ENCODE measurements at places on chromosomes 16 and 17.
A peak's percentile ranks its signal among the peaks of the same experiment; 100 is the strongest.

GRCh38 chr17:75498039-75498725 lies 17.2 kb downstream of the CASKIN2 start:
- no peak for DNase-seq

GRCh38 chr16:5461141-5461540 lies 363.5 kb upstream of the EEF2KMT start:
- no peak for DNase-seq

DNA sequence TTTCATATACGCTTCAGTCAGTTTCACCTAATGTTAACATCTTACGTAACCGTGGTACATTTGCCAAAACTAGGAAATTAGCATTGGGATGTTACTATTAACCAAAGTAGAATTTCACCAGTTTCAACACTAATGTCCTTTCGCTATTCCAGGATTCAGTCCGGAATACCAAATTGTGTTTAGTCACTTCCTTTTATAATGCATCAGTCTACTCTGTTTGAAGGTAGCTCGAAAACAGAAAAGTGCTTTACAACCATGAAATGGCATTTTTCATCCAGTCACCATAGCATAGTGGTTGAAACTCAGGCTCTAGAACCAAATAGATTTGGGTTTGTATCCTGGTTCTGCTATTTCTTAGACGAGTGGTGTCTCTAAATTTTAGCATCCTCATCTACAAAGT lies 29.4 kb downstream of the AP2B1 start:
- no peak for DNase-seq

- DNase-seq: no peak
Observed at GRCh38 chr17:40065769-40066510, 3.2 kb downstream of the THRA start.

GRCh38 chr17:34389126-34389750 lies 26.2 kb upstream of the CCL1 start:
- no peak for DNase-seq

- no peak for DNase-seq
Observed at GRCh38 chr16:3646348-3646920, 8.1 kb upstream of the DNASE1 start.

- no peak for DNase-seq
Observed at GRCh38 chr17:74999523-74999922, 12.1 kb downstream of the CDR2L start.

- DNase-seq: no peak
Observed at GRCh38 chr16:56190677-56191155, 573 bp upstream of the GNAO1 start.

DNA sequence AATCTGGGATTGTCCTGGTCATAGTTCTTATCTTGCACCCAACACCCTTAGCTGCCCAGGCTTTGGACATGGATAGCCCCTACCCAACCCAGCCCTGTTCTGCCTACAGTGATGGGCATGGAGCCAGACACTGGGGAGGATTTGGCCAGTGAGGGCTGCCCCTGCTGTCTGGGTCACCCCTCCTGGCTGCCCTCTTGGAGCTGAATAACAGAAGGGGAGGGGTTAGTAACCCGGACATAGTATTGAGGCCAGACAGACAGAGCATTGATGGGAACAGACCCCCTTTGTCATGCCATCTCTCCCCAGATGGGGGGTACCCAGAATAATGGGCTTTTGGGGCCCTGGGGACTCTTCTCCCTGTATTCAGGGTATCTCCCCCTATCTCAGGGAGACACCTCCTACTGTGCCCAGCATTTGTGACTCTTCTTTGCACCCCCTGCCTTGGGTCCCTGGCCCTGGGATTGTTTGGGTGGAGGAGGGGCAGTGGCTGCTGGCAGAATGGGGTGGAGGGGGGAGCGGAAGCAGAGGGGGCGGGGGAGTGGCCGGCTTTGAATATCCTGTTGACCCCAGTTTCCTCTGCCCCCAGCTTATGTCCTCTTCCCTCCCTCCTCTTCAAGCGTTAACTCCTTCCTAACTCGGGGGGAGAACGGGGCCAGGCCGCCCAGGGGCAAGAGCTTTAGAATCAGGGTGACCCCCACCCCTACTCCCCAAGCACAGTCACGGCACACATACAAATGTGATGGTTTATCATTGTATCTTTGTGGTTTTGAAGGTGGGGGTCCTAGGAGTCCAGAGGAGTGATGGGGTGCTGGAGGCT lies 17.0 kb downstream of the GJD3 start:
- DNase-seq: peak; percentile 83

GRCh38 chr16:3092501-3092941 lies 6.6 kb downstream of the ZSCAN10 start:
- no peak for DNase-seq

DNA sequence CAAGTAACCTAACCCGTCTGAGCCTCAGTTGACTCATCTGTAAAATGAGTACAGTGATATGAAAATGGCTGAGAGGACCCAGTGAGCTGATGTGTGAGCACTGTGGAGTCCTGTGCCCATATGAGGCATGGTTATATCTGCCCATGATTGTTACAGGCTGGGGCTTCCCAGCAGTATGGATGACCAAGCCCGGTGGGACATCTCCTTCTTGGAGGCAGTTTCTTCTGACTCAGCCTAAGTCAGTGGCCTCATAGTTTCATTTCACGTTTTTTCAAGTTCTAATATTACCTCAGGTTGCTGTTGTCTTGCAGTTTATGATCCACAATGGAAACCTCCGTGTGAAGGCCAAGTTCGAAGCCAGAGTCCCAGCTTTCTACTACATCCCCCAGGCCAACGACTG lies 4.8 kb downstream of the ADAP2 start:
- no peak for DNase-seq

GRCh38 chr16:31480851-31481536 lies 1.9 kb upstream of the SLC5A2 start:
- no peak for DNase-seq

DNA sequence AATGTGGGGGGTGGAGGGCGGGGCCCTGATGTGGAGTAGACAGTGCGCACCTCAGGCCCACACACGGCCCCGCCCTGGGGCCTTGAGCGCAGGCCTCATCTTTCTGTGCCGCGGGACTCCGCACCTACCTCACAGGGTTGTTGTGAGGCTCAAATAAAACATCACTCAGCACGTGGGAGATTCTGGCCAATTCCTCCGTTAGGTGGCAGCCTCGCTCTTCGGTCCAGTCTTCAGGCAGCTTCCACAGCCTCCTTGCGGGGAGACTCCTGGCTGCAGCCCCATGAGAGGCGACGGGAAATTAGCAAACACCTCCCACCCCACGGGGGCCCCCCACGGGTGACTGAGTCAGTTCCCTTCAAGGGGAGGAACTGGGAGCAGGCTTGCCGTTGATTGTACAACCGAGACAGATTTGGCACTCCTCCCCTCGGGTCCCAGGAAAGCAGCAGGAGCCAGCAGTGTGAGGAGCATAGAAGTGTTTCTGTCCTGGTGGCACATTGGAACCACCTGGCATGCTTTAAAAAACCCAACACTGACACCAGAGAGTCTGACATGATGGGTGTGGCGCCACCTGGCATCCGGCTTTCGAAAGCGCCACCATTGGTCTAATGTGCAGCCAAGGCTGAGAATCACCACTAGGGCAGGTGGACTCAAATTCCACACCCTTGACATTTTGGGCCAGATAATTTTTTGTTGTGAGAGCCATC lies 7.6 kb downstream of the MRM1 start:
- DNase-seq: peak; percentile 37

- no peak for DNase-seq
Observed at GRCh38 chr17:31456814-31457213, 65.3 kb downstream of the RAB11FIP4 start.

DNA sequence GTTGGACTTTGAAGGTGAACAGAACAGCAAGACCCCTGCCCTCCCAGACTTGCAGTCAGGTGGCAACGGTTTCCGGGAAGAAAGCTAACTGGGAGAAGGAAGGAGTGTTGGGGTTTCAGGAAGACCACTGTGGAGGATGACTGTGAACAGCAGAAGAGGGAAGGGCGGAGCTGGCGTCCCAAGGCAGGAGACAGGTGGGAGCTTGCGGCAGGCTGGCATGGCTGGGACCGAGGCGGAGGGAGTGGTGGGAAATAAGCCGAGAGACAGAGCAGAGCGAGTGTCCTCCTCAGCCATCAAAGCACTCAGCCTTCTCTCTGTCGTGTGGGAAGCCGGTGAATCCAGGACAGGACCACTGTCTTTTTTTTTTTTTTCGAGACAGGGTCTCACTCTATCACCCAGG lies 108.5 kb upstream of the CACNG5 start:
- DNase-seq: no peak

DNA sequence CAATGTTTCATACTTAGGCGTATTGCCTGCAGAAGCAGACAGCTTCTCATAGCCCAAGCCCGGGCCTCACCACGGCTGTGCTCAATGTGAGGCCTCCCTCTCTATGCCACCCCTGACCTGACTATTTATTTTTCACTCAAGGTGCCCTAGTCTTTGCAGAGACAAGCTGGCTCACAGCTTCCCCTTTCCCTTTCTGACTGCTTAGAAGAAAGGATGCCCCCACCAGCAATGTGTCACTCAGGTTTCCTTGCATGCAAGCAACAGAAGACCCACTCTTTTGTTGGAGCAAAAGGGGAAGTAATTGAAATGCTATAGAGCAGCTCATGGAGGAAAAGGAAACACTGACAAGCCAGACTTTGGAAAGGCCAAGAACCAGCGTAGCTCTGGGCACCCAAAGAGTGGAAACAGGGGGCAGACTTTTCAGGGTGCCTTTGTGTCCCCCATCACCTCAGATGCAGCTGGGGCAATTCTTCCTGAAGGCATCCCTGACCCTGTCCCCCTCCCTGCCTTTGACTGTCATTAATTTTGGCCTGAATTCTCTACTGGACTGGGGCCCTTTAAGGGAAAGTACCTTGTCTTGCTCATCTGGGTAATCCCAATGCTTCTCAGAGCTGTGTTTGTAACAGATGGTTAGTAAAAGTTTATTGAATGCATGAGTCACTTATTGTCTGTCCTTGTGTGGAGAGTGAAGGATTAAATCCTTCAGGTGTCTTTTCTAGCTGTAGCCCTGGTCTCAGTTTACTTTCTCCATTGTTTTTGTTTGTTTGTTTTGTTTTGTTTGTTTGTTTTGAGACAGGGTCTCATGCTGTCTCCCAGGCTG lies 17.8 kb downstream of the RGS9 start:
- peak; percentile 22 for DNase-seq

- DNase-seq: no peak
Observed at GRCh38 chr16:62404842-62405611, 368.8 kb upstream of the CDH8 start.

DNA sequence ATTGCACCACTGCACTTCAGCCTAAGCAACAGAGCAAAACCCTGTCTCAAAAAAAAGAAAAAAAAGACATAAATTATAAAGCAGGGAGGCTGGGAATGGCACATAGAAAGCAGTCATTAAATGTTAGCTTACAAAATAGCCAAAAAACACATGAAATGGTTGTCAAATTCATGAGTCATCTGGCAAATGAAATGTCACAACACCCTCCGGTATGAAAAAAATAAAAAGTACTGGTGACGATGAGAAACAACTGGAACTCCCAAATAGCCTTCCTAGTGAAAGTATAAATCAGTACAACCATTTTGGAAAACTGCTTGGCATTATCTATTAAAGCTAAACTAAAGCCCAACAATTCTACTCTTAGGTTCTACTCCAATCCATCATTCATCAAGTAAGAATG lies 3.5 kb upstream of the KATNB1 start:
- DNase-seq: no peak

GRCh38 chr17:72021417-72022041 lies 99.3 kb upstream of the SOX9 start:
- no peak for DNase-seq

DNA sequence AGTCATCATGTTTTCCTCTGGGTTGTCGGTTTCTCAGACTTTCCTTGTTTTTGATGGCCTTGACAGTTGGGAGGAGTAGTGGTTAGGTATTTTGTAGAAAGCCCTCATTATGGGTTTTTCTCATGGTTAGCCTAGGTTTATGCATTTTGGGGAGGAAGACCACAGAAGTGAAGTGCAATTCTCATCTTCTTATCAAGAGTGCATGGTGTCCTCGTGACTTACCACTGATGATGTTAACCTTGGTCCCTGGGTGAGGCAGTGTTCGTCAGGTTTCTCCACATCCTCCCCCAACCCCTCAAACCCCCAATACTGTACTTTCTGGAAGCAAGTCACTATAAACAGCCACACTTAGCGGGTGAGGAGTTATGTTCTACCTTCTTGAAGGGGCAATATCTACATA lies 42.3 kb downstream of the BPTF start:
- DNase-seq: no peak

GRCh38 chr16:48330841-48331192 lies 54.4 kb downstream of the SIAH1 start:
- DNase-seq: peak; percentile 67

- peak; percentile 52 for DNase-seq
Observed at GRCh38 chr16:11016993-11017392, 72.6 kb downstream of the CLEC16A start.

- no peak for DNase-seq
Observed at GRCh38 chr16:13552062-13552959, 367.6 kb upstream of the ERCC4 start.

- DNase-seq: no peak
Observed at GRCh38 chr17:33390479-33391176, 97.5 kb upstream of the ASIC2 start.

DNA sequence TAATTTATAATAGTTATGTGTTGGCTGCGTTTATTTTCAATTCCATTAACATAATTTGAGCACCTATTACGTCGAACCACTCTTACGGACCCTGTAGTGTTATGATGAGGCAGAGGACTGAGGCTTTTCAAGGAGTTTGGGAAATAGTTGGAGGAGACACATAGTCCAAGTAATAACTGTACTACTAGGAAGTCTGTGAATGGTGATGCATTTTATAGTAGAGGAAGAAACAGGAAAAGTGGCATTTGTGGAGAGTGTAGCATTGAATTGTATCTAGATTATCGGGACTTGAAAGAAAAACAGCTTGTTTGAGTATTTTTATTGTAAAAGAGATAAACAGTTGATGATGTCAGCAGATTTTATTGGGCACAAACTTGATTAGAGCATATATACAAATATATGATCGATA lies 1.7 kb downstream of the NFATC3 start:
- no peak for DNase-seq

DNA sequence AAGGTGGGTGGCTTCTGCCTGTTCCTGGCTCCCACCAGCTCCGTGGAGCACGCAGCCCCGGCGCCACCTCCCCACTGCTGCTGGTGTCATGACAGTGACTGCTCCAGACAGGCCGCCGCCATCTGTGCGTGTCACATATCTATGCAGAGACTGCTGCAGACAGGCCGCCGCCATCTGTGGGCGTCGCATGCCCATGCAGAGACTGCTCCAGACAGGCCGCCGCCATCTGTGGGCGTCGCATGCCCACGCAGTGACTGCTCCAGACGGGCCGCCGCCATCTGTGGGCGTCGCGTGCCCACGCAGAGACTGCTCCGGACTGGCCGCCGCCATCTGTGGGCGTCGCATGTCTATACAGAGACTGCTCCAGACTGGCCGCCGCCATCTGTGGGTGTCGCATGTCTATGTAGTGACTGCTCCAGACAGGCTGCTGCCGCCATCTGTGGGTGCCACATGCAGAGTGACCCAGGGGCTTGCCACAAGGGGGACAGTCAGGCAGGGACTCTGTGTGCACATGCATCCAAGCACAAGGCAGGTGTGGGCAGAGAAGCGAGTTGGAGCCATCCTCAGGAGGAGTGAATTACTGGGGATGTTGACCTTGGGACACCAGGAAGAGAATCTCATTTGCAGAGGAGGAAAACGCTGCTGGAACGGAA lies 3.3 kb upstream of the FN3KRP start:
- DNase-seq: no peak

- no peak for DNase-seq
Observed at GRCh38 chr17:9023392-9024218, 2.3 kb downstream of the NTN1 start.

Measured in pons (tissue), 1 donor.